Osteocyte (in vitro differentiated cells): ENCODE measurements at places on chromosomes 1 and 21. TPM values are rescaled to one million over a fixed set of nuclear protein-coding genes. Genes with fewer than 3 reads are reported as not detected.

DNA sequence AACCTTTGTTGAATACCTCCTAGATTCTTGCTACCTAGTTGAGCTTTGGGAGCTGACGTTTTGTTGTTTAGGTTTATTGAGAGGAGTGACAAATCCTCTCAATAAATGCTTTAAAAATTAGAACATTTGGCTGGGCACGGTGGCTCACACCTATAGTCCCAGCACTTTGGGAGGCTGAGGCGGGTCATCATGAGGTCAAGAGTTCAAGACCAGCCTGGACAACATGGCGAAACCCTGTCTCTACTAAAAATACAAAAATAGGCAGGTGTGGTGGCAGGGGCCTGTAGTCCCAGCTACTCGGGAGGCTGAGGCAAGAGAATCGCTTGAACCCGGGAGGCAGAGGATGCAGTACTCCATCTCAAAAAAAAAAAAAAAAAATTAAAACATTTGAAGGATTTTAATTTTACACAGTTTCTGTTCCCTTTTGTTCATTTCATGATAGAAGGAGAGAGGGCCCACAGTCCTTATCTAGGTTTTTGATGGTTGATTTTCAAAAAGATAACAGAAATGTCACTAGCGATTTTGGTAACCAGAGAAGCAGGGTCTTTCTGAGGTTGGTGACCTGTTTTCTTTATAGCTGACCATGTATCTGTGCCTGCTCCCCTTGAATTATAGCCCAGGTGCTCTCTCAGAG lies 44.2 kb upstream of the PIGV start:
- DNase-seq: no peak
- no peaks in the 10 kb centered on the region for H3K27me3 ChIP-seq
- peaks cover 26% of the 10 kb centered on the region for H3K4me1 ChIP-seq
- peak overlapping the region; percentile 79 for H3K27ac ChIP-seq

GRCh38 chr1:48099072-48099773 lies 102.0 kb upstream of the TRABD2B start:
- no peak overlapping the region for H3K27ac ChIP-seq
- H3K27me3 ChIP-seq: peaks cover 5% of the 10 kb centered on the region

DNA sequence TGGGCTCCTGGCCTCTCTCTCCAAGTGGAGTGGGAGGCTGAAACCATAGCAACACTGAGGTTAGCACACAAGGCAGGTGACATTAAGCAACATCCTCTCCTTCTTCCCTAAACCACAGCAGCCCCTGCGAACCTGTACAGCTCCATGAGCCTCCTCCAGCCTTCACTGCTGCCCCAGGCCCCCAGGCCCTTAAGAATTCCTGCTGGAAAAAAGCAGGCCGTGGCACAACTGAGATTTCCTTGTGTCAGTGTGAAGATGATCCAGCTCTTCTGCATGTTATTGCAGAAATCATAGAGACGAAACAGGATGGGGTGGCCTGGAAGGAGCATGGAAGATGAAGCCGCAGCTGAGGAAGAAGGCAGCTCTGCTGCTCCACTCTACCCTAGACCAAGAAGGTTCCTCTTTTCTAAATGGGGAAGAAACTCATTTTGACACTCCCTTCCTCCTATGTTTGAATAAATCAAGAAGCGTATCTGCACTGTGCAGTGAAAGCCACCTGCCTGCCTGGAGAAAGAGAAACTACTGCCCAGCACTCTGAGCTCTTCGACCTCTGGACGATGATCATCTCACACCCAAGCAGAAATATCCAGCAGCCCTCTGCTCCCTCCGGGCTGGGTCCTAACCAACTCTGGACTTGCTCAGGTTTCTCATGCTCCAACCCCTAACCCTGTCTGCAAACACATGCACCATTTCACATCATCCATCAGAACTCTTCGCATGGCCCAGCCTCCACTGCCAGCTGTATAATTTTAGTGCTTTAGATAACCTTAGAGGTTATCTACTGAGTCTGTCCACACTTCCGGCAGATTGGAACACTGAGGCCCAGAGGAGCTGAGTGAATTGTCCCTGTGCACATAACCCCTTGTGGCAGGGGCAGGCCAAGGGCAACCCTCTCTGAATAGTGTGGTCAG lies 20.7 kb downstream of the SH3BP5L start:
- no peak overlapping the region for H3K27ac ChIP-seq
- no peaks in the 10 kb centered on the region for H3K36me3 ChIP-seq
- no peak for DNase-seq

DNA sequence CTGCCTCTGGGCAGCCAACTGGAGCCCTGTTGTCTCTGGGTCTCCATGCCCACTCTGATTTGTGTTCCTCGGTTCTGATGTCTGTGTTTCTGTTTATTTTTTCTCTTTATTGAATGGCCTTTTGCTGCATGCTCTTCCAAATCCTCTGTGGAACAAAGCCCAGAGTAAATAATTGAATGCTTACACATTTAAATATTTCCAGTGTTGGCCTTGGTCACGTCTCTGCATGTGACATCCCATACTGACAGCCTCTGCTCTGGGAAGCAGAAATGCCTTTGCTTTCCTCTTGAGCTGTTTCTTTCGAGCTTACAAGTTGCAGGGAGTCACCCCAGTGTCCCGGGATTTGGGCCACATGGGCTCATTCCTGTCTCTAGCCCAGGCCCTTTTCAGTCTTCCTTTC lies 267.9 kb downstream of the PTPRU start:
- no peak overlapping the region for H3K27ac ChIP-seq
- H3K36me3 ChIP-seq: no peaks in the 10 kb centered on the region
- H3K27me3 ChIP-seq: peaks cover 11% of the 10 kb centered on the region
- DNase-seq: no peak
- H3K4me3 ChIP-seq: no peak overlapping the region
- H3K4me1 ChIP-seq: no peaks in the 10 kb centered on the region

DNA sequence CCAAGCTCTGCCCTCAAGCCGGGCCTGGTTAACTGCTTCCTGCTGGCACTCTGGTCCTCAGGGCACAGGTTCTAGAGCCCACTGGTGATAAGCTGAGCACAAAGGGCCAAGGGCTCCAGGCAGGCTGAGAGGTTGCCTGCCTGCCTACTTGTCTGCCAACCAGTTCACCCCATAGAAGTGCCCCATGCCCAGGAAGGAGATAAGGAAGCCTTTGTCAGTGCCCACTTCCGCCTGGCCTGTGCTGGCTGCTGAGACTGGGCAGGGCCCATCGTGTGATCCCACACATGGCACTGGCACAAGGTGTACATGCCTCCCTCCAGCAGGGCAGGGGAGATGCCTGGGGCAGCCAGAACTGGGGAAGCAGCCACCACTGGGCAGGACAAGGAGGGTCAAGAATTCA lies 24.1 kb downstream of the SLC9A1 start:
- no peak overlapping the region for H3K4me3 ChIP-seq
- H3K36me3 ChIP-seq: no peaks in the 10 kb centered on the region
- no peak overlapping the region for H3K27ac ChIP-seq
- H3K4me1 ChIP-seq: peaks cover 3% of the 10 kb centered on the region

DNA sequence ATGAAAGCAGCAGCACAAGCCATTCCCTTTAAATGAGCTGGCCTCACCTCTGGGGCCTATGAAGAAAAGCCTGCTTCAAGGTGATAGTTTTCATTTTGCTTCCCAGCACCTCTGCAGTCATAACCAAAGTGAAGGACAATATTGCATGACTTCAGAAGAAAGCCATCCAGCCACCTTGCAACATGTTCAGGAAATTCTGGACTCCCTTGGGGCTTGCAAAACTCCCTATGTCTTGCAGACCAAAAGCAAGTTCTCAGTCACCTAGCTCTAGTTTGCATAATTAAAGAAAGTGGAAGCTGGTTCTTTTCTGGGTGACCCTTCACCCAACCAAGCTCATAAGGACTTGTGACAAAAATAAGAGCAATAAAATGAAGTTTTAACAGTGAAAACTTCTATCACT lies 87.6 kb downstream of the GFI1 start:
- H3K27ac ChIP-seq: no peak overlapping the region
- H3K27me3 ChIP-seq: no peaks in the 10 kb centered on the region
- H3K4me3 ChIP-seq: no peak overlapping the region
- H3K4me1 ChIP-seq: no peaks in the 10 kb centered on the region

GRCh38 chr1:172040466-172040865 lies 199.2 kb downstream of the DNM3 start:
- H3K36me3 ChIP-seq: peaks cover 3% of the 10 kb centered on the region
- peaks cover 34% of the 10 kb centered on the region for H3K4me1 ChIP-seq
- DNase-seq: no peak

- peaks cover 67% of the 10 kb centered on the region for H3K4me1 ChIP-seq
- H3K4me3 ChIP-seq: no peak overlapping the region
- no peak for DNase-seq
- peak overlapping the region; percentile 76 for H3K27ac ChIP-seq
Measured at GRCh38 chr1:44805311-44806024, 1.7 kb downstream of the DYNLT4 start.

DNA sequence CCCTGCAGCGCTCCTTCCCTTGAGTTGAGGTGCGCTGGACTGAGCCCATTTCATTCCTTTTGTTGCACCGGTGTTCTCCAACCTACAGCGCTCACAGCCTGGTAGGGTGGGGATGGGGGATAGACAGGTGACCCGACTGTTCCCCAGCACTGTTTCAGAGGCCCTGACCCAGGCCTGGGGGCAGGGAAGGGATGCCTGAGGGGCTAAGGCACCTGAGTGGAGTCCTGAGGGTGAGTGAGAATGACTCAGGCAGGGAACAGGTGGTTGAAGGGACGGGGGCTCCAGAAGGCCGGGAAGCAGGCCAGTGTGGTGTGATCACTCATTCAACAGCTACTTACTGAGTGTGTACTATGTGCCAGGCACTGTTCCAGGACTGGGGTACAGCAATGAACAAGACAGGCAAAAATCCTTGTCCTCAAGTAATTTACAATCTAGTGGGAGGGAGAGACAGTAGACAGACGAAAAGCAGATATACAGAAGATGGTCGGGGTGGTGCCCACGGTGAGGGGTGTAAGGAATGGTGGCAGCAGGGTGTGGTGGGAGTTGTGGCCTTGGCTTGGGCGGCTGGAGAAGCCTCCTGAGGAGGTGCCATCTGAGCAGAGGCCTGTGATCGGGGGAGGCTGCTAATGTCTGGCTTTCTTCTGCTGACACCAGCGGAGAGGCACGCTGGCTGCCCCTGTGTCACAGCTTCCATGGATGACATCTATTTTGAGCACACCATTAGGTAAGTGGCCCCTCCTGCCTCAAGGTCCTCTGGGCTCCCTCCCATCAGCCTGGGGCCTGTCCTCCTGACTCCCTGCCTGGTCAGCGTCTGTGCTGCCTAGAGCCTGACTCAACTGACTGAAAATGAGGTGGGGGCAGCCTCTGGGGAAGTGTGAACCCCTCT lies 37.4 kb downstream of the ACOT11 start:
- no peaks in the 10 kb centered on the region for H3K36me3 ChIP-seq
- DNase-seq: no peak
- H3K4me1 ChIP-seq: no peaks in the 10 kb centered on the region
- H3K27ac ChIP-seq: no peak overlapping the region
- no peak overlapping the region for H3K4me3 ChIP-seq

GRCh38 chr21:28885853-28886177 lies 106.9 kb downstream of the LTN1 start:
- peaks cover 10% of the 10 kb centered on the region for H3K36me3 ChIP-seq
- no peak for DNase-seq
- H3K4me3 ChIP-seq: peak overlapping the region; percentile 94
- H3K27ac ChIP-seq: peak overlapping the region; percentile 99

DNA sequence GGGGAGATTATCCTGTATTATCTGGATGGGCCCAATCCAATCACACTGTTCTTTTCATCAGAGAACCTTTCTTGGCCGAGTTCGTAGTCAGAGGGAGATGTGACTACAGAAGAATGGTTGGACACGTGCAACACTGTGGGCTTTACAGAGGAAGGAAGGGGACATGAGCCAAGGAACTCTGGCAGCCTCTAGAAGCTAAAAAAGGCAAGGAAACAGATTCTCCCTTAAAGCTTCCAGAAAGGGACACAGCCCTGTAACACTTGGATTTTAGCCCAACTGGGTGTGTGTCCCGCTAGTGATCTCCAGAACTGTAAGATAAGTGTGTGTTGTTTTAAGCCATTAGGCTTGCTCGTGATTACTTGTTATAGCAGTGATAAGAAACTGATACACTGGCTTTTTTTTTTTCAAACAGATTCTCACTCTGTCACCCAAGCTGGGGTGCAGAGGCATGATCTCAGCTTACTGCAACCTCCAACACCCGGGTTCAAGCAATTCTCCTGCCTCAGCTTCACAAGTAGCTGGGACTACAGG lies 53.9 kb upstream of the FBXO28 start:
- no peak overlapping the region for H3K4me3 ChIP-seq
- H3K36me3 ChIP-seq: no peaks in the 10 kb centered on the region
- no peak for DNase-seq
- peaks cover 7% of the 10 kb centered on the region for H3K27me3 ChIP-seq
- H3K27ac ChIP-seq: no peak overlapping the region

DNA sequence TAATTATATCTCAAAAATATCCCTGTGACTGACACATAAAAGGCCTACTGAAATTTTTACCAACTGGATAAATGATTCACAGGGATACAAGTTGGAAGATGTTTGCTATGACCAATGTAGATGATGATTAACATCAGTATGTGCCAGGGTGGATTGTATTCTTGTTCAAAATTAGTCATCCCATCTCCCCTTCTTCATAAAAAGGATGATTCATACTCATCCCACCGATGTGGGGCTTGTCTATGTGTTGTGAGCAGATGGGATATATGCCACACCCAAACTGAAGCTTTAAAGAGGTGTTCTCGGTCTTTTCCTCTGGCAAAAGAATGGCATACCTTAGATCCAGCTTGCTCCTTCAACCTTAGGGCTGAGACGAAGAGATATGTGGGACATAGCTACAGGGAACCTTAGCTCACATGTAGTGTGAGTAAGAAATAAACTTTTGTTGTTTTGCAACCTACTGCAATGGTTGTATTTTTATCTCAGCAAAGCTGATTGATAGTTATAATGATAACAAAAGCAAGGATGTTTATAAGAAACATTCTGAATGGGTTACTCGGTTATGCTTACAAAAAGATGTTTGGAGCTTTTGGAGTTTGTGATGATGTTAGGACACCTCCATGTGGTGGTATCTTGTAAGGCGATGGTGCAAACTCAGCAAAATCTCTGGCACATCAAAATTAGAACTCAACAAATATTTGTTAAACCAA lies 29.4 kb downstream of the SPATA17 start:
- peaks cover 4% of the 10 kb centered on the region for H3K27me3 ChIP-seq
- H3K4me3 ChIP-seq: no peak overlapping the region
- H3K4me1 ChIP-seq: no peaks in the 10 kb centered on the region
- no peak overlapping the region for H3K27ac ChIP-seq
- no peak for DNase-seq

DNA sequence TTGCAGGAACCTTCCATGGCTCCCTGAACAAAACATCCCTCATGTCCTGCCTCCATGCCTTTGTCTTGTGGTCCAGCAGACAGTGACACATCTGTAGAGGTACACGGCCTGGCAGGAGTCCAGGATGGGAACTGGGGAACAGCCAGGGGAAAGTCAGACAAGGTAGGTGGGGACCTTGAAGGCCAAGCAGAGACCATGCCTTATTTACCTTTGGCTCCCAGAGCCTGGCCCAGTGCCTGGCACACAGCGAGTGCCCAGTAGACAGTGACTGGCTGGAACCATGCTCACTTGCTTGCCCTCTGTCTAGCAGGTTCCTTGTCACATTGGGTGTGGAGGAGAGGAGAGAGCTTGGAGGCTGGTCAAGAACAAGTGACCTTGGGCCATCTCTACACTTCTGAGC lies 81.0 kb downstream of the BCAR3 start:
- no peak overlapping the region for H3K4me3 ChIP-seq
- DNase-seq: no peak
- peaks cover 3% of the 10 kb centered on the region for H3K36me3 ChIP-seq
- H3K27me3 ChIP-seq: no peaks in the 10 kb centered on the region
- H3K4me1 ChIP-seq: peaks cover 42% of the 10 kb centered on the region
- no peak overlapping the region for H3K27ac ChIP-seq

The EPHA2 gene
- 152 and 155 TPM in 2 replicates for total RNA-seq

The COL16A1 gene
- 89.2 and 90.7 TPM in 2 replicates for total RNA-seq

The PLA2G4A gene
- total RNA-seq: 1.5 and 2.4 TPM in 2 replicates

The GOLT1A gene
- not detected in 2 replicates for total RNA-seq

The PDZK1 gene
- total RNA-seq: 0.31 and 0.40 TPM in 2 replicates

The DNM3 gene
- total RNA-seq: 3.4 and 3.7 TPM in 2 replicates

The TTC22 gene
- not detected in 2 replicates for total RNA-seq

The CRYBG2 gene
- not detected in 2 replicates for total RNA-seq
